Lung microvascular endothelial cell (primary cell): ENCODE measurements at places on chromosomes 5 and 9. TPM values are rescaled to one million over a fixed set of nuclear protein-coding genes. Genes with fewer than 3 reads are reported as not detected.

The ZNF879 gene
- total RNA-seq = 3.3 and 5.2 TPM in 2 replicates

The IFNK gene
- not detected in 2 replicates for total RNA-seq

The SNCAIP gene
- total RNA-seq = 10.7 and 160 TPM in 2 replicates

The OR1J2 gene
- total RNA-seq = not detected in 2 replicates

The CFAP77 gene
- under 0.01 TPM in 1 of 2 replicates, not detected in the other for total RNA-seq

The PLAC8L1 gene
- 0.20 TPM in 1 of 2 replicates, not detected in the other for total RNA-seq

The ANKDD1B gene
- total RNA-seq = 0.22 and 1.2 TPM in 2 replicates

The PCDHB12 gene
- total RNA-seq = 0.44 and 1.4 TPM in 2 replicates

The CAMK4 gene
- total RNA-seq = under 0.01 and 0.44 TPM in 2 replicates

The FAM200C gene
- 2.0 and 3.2 TPM in 2 replicates for total RNA-seq

The SGCD gene
- total RNA-seq = under 0.01 and 1.4 TPM in 2 replicates

The NR3C1 gene
- total RNA-seq = 11.8 and 14.3 TPM in 2 replicates

The FBXL7 gene
- total RNA-seq = 10.0 and 14.1 TPM in 2 replicates

The GLRA1 gene
- total RNA-seq = not detected in 2 replicates

The PCDHAC2 gene
- 0.20 and 0.22 TPM in 2 replicates for total RNA-seq

The CDH12 gene
- total RNA-seq = not detected in 2 replicates

The TENT4A gene
- 6.5 and 8.1 TPM in 2 replicates for total RNA-seq

The NUTM2F gene
- total RNA-seq = not detected in 2 replicates

The MLANA gene
- total RNA-seq = not detected in 2 replicates

The SPINK7 gene
- not detected in 2 replicates for total RNA-seq

The ISOC1 gene
- 8.1 and 10.1 TPM in 2 replicates for total RNA-seq

The SLC45A2 gene
- total RNA-seq = under 0.01 TPM in 1 of 2 replicates, not detected in the other

The CDC25C gene
- 0.79 and 3.9 TPM in 2 replicates for total RNA-seq

The HAUS6 gene
- 9.7 and 10.5 TPM in 2 replicates for total RNA-seq

The STC2 gene
- 10.0 and 36.3 TPM in 2 replicates for total RNA-seq

The CCNJL gene
- 3.5 and 6.3 TPM in 2 replicates for total RNA-seq

The GDF9 gene
- not detected in 2 replicates for total RNA-seq

The EDIL3 gene
- 0.40 and 0.44 TPM in 2 replicates for total RNA-seq

The DAB2IP gene
- total RNA-seq = 14.1 and 16.3 TPM in 2 replicates

The OSMR gene
- total RNA-seq = 7.8 and 9.1 TPM in 2 replicates

The SLC4A9 gene
- under 0.01 TPM in 1 of 2 replicates, not detected in the other for total RNA-seq

The PCDHA11 gene
- under 0.01 and 0.20 TPM in 2 replicates for total RNA-seq

The FBN2 gene
- total RNA-seq = 0.60 and 0.87 TPM in 2 replicates

The TMEM174 gene
- not detected in 2 replicates for total RNA-seq

The CER1 gene
- total RNA-seq = not detected in 2 replicates

The FRRS1L gene
- under 0.01 TPM in 1 of 2 replicates, not detected in the other for total RNA-seq

The THBS4 gene
- total RNA-seq = 0.20 TPM in 1 of 2 replicates, not detected in the other

The GLDC gene
- 1.8 and 3.5 TPM in 2 replicates for total RNA-seq

The PCDHAC1 gene
- total RNA-seq = under 0.01 TPM in 2 replicates

The C9orf50 gene
- total RNA-seq = not detected in 2 replicates

The RNF44 gene
- 2.4 and 5.6 TPM in 2 replicates for total RNA-seq

The PCDH12 gene
- 12.7 and 22.2 TPM in 2 replicates for total RNA-seq

The SMIM33 gene
- total RNA-seq = under 0.01 TPM in 1 of 2 replicates, not detected in the other

The PKN3 gene
- 8.1 and 8.9 TPM in 2 replicates for total RNA-seq

The RNF183 gene
- total RNA-seq = not detected in 2 replicates

The DBH gene
- not detected in 2 replicates for total RNA-seq

The NR5A1 gene
- not detected in 2 replicates for total RNA-seq

The PDLIM7 gene
- 24.4 and 30.1 TPM in 2 replicates for total RNA-seq

The LAMC3 gene
- total RNA-seq = 0.65 and 2.6 TPM in 2 replicates

The GABRA6 gene
- under 0.01 TPM in 1 of 2 replicates, not detected in the other for total RNA-seq

The AJM1 gene
- 0.44 and 1.4 TPM in 2 replicates for total RNA-seq

The OBP2B gene
- not detected in 2 replicates for total RNA-seq

The SPDL1 gene
- total RNA-seq = 5.2 and 10.9 TPM in 2 replicates

The FAM114A2 gene
- total RNA-seq = 21.4 and 27.4 TPM in 2 replicates

The SPATA31D4 gene
- not detected in 2 replicates for total RNA-seq
